ENCODE measurements at places on chromosomes 2 and 18.

GRCh38 chr2:23384551-23385343 is at the start of gene KLHL29:
KLHL29 (plus strand) TSS chr2:23385179; CDS start chr2:23562197, 177,018 bp downstream.
- no peak for DNase-seq

GRCh38 chr2:128280158-128280871 is 38.4 kb downstream of the HS6ST1 start:
- no peak for DNase-seq

- peak; percentile 22 for DNase-seq
Observed at GRCh38 chr2:203328760-203329540, 756 bp downstream of the ABI2 start.

DNA sequence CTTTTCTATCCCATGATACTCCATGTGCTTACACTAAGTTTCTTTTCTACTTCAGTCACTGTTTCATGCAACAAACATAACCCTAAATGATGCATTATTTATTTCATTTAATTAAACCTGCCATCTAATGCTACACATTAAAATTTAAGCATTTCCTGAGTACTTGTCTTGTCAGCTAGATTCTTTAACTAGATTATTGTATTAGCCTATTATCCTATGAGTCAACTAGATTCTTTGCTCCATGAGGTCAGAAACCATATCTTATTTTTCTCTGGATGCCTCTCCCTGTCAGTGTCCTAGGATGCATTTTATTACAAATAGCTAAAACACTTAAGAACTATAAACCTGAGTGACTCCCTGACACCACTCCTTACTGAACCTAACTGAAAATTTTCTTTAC is 652.4 kb downstream of the SLC4A3 start:
- DNase-seq: no peak

- no peak for DNase-seq
Observed at GRCh38 chr2:72157871-72158771, 10.5 kb upstream of the CYP26B1 start.

- no peak for DNase-seq
Observed at GRCh38 chr2:17593841-17594491, 53.5 kb downstream of the VSNL1 start.

- DNase-seq: no peak
Observed at GRCh38 chr2:64145714-64146113, 1.5 kb upstream of the PELI1 start.

DNA sequence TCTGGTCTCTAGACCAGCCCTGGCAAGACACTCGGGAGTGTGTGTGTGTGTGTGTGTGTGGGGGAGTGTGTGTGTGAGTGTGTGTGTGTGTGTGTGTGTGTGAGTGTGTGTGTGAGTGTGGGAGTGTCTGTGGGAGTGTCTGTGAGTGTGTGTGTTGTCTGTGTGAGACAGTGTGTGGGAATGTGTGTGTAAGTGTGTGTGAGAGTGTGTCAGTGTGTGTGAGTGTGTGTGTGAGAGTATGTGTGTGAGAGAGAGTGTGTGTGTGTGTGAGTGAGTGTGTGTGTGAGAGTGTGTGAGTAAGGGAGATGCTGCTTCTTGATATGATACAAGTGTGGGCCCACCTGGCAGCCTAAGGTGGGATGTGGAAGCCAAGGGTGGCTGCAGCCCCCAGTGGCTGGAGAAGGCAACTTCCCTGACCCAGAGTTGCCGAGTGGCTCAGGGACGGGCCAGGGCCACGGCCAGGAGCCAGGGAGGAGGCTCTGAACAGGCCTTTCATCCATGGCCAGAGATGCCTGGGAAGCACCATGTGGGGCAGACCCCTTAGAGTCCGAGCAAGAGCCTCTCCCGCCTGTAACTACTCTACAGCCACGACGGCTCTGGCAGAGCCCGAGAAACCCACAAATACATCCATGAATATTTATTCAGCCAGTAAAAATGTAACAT is 159.3 kb upstream of the MYCN start:
- DNase-seq: no peak

- DNase-seq: no peak
Observed at GRCh38 chr2:69104261-69104660, 91.3 kb downstream of the ANTXR1 start.

DNA sequence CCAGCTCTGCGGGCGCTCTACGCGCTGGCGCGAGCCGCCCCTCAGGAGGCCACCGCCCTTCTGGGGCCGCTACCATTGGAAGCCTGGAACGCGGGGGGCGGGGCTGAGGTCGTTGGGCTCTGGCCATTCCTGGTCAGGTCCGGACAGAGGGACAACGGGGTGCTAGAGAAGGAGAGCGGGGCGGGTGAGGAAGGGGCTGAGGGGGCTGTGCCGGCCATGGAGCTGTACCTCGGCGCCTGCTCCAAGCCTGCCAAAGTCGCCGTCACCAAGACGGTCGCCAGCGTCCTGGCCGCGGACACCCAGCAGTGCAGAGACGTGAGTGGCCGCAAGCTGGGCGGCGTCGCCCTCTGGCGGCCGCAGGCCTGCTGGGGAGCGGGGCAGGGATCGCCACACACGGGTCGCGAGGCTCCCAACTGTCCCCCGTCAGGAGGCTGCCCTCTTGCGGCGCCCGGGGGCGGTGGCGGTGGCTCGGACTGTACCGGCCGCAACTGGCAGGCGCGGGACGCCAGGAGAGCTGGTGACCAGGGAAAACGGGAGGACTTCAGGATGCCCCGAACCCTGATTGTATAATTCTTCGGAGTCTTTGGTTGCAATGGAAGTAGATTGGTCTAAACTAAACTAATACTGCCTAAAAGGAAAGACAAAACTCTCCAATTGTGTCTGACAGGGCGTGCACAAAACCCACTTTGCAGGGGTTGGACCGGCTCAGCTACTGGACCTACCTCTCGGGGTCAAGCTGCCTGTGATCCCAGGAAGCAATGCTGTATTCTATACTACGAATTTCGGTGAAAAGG is at the start of gene FSIP2:
FSIP2 (plus strand) TSS at position 126 of the 794 bp plus-strand sequence; CDS start at position 217, 91 bp downstream.
- peak; percentile 2 for DNase-seq
